GM12864 (cell line): ENCODE measurements at places on chromosomes 3 and 15.

DNA sequence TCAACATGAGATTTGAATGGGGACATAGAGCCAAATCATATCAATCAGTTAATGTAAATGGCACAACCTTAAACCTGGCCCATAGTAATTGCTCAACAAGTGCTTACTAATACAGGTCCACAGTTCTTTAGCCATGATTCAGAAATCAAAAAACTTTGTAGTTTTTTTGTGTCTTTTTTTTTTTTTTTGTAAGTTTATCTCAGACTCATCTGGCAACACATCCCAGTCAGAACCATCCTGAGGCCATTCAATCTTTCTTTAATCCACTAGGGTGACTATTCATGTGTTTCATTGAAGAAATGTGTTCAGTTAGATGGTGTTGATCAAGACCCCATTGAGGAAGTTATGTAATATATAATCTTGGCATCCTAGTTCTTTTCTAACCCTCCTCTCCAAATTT, 65.4 kb downstream of the ABI3BP start:
- DNase-seq = no peak

GRCh38 chr15:58522391-58522790, 90.6 kb downstream of the LIPC start:
- no peak for DNase-seq

- no peak for DNase-seq
Observed at GRCh38 chr3:67030785-67031740, 33.0 kb downstream of the KBTBD8 start.

- DNase-seq = no peak
Observed at GRCh38 chr3:131401978-131402377, 20.4 kb downstream of the NUDT16 start.
